ENCODE measurements at places on chromosomes 6 and 20.

- no peak for DNase-seq
These were observed 96.4 kb downstream of the TMEM170B start for GRCh38 chr6:11633741-11634509.

- no peak for DNase-seq
These were observed 26.6 kb upstream of the PI16 start for GRCh38 chr6:36927691-36928546.

DNA sequence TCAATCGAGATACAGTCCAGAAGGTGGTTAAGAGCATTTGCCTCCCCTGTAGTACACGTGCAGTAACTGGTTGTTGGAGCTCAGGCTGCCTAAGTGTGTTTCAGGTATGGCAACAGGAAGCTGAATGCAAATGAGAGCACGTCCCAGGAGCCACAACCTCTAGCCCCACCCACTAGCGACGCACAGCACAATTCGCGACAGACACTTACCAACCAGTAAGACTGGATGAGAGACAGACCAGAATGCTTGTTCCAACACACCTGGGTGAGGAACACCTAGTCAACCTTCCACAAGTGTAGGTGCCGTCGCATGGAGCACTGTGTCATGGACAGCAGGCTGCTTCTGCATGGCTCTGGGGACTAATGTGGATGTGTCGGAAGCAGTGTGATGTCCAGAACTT, 7.2 kb upstream of the SERPINB1 start:
- no peak for DNase-seq

- no peak for DNase-seq
These were observed 32.3 kb upstream of the AFDN start for GRCh38 chr6:167794161-167795157.

GRCh38 chr6:51854347-51854746, 233.1 kb downstream of the PKHD1 start:
- DNase-seq, result no peak

DNA sequence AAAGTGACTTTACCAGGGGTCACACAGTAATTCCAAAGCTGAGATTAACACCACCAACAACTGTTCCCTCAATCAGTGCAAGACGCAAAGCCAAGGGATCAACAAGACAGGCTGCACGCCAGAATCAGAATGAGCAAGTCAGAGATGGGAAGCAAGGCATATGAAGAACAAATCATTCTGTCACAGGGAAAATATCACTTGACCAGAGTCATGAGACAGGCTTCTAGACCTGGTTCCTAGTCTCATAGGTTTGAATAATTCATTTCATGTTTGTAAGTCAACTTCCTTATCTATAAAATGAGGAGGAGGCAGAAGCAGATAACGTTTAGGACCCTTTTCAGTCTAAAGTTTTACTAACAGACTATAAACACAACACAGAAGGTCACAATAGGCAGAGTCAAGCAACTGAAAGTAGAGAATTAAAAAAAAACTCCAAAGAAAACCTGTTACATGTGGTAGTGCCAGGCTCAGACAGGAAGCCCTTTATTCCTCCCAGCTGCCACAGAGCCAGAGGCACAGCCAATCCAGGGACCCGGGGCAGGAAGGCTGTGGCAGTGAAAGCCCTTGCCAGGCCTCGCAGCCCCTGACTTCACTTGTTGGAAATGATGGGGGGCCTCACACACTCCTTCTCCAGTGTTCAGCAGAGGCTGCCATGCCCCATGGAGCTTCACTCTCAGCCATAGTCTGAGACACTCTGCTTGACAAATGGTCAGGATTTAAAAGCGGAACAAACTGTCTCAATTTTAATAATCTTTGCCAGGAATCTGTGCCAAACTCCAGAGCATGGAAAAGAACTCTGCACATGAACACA, 29.2 kb upstream of the DST start:
- DNase-seq, result no peak

DNA sequence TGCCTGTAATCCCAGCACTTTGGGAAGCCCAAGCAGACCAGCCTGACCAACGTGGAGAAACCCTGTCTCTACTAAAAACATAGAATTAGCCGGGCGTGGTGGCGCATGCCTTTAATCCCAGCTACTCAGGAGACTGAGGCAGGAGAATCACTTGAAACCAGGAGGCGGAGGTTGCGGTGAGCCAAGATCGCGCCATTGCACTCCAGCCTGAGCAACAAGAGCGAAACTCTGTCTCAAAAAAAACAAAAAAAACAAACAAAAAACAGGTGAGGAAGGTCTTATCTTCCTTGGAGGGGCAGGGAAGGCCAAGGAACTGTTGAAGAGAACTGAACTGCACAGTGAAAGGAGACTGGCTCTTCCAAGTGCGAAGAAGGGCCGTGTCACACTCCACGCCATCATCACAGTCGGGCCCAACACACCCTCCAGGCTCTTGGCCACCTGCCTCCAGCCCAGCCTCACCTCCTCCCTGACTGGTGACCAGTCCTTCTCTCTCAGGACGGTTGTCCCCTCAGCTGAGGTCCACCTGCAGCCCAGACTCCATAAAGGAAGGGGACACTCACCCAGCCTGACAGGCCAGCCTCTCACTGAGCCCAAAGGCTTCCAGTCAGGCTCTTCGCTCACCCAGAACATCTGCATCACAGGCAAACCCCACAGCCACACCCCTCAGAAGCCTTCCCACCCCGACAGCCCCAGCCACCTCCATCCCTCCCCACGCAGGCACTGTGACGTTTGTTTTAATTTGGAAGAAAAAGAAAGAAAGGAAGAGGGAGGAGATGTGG, 4.1 kb downstream of the ZC3H12D start:
- DNase-seq, result no peak

DNA sequence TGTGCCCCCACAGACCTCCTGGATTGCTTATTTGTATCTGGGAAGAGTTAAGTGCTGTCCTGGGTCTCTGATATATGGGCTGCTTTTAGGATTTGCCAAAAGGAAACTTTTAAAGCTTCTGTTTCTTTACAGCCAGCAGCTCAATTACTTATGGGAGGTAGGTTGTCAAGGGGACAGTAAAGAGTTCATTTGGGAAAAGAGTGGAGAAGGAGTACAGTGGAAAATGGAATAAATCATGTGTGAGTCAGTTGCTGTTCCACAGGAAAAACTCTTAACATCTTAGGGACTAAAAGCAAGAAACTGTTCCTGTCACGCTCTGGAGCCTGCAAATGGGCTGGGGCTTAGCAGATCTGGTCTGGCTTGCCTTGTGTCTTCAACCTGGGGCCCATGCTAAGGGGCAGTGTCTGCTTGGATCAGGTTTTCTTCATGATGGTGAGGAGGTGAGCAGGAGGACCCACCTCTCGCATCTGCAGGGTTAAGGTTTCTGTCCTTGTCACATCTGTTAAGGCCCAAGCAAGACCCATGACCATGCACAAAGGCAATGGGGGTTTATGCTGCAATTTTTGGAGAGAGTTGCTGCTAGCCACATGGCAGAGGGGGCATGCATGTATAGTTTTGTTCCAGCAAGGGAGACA, 8.7 kb upstream of the CST1 start:
- DNase-seq, result no peak

Measured in neural progenitor cell (in vitro differentiated cells).